ENCODE measurements at places on chromosomes 5 and 9.

- no peak for DNase-seq
Observed at GRCh38 chr5:136166909-136167308, 26.1 kb downstream of the SMIM32 start.

DNA sequence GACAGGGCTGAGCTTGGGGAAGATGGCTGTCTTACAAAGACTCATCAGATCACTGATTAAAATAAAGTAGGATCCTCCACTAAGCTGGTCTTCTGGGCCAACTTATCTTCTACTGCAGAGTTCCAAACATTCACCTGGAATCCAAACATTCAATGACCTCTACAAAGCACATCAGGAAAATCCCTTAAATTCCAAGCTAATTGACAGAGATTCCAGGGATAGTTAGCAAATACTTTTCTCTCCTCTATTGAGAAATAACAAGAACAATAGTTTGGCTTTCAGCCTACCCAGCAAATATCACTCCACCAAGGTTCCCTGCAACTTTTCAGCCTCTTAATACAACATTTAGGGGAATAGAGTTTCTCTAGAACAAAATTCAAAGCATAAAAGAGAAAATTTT, 140.6 kb upstream of the LIFR start:
- peak; percentile 24 for DNase-seq

DNA sequence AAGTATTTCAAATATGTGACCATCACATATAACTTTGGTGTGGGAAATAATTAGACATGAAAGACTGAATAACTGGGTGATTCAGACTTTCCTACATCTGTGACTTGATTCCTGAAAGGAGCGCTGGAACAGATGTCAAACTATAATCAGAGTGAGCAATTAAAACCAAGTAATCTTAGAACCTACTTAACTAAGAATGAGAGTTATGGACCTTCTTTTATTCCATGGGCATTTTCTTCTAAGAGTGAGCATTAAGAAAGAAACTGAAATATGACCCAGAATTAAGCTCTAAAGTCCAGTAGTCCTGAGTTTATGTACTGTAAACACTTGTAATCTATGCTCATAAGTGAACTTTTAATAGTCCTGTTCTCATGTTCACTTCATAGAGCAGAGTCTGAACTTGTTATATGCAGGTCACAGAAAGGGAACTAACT, 68.4 kb downstream of the PAM start:
- peak; percentile 50 for DNase-seq

DNA sequence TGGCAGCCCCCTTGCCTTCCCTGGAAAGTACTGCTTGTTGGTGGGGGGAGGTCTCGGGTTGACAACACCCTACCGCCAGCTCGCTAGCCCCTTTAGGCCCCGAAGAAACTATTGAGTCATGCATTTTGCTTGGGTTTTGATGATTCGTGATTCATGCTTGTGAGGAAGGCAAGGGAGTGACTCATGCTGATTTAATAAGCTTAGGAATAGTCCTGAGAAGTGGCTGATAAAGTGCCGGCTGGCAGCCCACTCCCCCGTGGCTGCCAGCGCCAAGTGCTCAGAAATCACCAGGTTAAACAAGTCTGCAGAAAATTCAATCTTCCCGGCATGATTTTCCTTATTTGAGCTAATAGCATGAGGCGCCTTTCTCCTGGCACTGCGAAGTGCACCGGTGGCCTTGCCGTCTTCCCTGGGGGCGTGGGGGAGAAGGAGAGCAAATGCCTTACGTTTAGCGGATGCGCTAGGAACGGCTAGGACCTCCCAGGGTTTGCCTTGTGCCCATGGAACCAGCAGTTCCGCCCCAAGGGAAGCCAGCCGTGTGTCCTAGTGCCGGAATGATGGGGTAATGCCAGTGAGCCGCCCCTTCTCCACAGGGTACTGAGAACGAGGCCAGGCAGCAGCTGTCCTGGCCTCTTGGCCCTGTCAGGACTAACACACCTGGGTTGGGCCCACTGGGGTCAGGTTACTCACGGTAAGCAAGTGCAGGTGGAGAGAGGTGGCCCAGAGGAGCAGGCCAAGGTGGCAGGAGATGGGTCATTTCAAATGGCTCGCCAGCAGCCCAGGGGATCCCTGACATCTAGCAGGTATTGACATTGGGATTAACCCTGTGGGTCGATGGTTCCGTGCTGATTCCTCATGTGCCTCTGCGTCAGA, 151.9 kb downstream of the MACROH2A1 start:
- peak; percentile 86 for DNase-seq

DNA sequence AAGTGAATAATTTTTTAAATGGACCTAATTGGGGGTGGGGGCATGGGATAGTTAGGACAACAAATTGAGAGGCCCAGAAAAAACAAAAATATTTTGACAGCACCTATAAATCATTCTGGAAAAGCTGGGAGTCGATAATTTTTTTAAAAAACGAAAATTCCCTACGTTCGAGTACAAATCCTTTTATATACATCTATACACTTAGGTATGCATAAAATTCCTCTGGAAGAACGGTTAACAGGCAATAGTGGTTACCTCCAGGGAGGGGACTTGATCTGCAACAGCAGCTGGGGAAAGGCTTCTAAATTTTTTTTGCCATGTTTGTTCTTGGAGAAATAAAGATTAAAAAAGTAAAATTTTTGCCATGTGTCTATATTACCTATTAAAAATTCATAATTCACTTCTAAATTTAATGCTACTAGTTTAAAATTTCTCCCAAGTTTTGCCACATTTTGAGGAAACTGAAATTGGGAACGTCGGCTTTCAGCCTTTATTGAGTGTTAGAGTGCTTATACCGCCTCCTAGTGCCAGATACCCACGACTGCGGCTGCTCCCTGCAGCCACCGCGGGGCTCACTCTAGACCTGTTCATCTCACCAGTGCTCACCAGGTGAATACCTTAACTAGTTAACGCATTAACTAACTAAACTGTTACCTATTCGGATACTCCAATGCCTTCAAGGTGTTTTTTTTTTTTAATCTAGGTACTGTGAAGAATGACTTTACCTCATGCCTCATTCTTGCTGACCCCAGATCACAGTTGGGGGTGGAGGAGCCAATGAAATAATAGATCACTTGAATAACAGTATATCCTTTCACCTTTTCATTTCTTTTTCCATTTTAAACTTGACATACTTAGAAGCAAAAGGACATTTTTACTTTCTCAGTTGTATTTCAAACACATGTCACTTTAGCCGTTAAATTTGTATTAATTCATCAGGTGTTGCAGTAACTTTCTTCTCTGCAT, 1.8 kb upstream of the BHMT start:
- no peak for DNase-seq

DNA sequence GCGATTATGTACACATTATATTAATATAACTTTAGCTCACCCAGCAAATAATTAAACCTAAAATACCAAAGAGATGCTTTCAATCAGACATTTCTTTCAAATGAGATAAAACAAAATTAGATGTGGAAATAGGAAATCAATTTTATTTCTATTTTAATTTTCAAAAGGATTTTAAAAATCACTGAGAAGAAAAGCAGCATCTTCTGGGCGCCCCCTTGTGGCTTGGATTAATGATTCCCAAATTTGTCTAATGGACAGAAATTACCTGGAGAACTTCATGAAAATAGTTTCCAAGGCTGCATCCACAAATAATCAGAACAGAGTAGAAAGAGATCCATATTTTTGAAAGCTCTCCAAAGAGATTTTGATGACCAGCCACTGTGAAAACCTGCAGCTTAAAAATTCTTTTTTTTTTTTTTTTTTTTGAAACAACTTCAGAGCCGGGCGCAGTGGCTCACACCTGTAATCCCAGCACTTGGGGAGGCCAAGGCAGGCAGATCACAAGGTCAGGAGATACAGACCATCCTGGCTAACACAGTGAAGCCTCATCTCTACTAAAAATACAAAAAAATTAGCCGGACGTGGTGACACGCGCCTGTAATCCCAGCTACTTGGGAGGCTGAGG, 50.9 kb upstream of the CEMIP2 start:
- peak; percentile 43 for DNase-seq

GRCh38 chr5:133113331-133114061, 61.7 kb downstream of the HSPA4 start:
- no peak for DNase-seq

DNA sequence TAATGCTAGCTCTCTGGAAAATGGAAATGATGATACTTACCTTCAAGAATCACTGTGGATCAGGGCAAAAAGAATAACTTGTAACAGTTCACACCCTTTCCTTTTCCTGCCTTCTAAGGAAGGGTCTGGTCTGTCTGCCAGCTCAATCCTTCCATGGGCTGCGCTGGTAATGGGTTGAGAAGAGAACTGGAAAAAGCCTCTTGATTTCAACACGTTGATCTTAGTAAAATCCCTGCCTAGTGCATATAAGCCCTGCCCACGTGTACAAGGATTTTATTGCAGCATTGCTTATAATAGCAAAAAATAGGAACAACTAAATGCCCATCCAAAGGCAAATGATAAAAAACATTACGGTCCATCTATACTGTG, 20.5 kb downstream of the C1QTNF2 start:
- no peak for DNase-seq

GRCh38 chr9:93061791-93062763, 3.6 kb downstream of the SUSD3 start:
- DNase-seq: no peak

GRCh38 chr9:116604251-116604650, 82.9 kb upstream of the TRIM32 start:
- no peak for DNase-seq

DNA sequence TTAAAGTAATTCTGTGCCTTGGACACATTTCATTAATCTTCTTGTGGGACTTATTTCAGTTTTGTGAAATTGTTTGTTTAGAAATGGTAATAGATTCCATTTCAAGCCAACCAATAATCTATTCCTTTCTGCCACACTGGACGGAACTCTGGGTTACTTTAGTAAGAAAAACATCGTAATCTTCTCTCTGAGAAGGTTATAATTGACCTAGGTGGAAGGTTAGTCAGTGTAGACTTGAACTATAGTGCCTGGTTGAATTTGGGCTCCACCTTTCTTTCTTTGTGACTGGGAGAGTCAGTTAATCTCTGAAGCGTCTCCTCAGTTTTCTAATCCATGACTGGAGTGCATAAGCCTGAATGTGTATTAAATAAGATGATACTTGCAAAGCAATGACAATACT, 89.7 kb upstream of the PRLR start:
- DNase-seq: no peak

- no peak for DNase-seq
Observed at GRCh38 chr9:108668938-108669335, 186.8 kb downstream of the ACTL7B start.

- DNase-seq: peak; percentile 40
Observed at GRCh38 chr5:98770209-98770910, 3.1 kb upstream of the RGMB start.

DNA sequence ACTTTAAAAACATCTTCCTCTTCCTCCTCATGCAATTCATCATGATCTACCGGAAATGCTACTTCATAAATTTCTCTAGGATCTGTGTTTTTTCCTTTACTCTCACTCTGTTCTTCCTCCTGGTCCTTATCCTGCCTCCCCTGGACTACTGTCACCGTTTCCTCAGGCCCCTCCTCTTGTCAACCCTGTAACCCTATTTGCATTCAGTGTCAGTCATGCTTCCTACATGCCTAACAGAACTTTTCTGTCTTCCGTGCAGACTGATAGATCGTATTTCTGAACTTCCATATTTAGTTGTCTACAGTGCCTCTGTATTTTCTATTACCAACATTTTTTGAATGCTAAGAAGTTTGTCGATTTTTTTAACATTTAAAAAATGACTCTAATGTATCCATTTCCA, 27.3 kb downstream of the HTR4 start:
- no peak for DNase-seq

DNA sequence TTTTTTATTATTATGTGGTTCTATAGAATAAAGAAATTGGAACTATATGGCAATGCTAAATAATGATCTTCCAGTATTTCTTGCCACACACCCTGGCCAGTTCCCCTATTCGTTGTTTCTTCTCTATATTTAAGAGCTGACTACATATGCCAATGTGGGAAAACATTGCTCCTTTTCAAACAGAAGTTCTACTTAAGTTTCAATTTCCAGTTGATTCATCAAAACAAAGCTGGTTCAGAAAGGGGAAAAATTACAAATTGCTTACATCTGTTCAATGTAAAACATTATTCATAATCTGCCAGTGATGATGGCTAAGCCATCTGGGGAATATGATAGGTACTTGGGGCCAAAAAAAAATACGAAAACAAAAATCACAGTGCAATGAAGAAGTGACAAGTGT, 76.9 kb downstream of the ST8SIA4 start:
- DNase-seq: no peak

- peak; percentile 45 for DNase-seq
Observed at GRCh38 chr9:1222511-1222910, 172.4 kb downstream of the DMRT2 start.

GRCh38 chr9:95494022-95494415, 22.8 kb downstream of the PTCH1 start:
- no peak for DNase-seq

DNA sequence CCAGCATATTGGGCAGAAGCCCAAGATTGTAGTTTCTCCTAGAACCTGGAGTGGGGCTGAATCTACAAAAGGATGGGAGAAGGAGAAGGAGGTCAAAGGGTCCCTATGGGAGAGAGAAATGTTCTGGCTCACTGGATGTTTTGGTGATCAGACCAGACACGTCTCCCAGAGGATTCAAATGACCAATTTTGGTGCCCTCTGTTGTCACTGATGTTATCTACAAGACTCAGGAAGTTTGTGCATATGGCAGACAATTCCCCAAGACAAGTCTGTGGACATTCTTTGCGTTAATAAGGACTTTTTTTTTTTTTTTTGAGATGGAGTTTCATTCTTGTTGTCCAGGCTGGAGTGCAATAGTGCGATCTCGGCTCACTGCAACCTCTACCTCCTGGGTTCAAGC, 137.2 kb upstream of the SMARCA2 start:
- DNase-seq: no peak

- no peak for DNase-seq
Observed at GRCh38 chr5:95043648-95044047, 241.2 kb downstream of the MCTP1 start.

GRCh38 chr5:152400846-152401245, 4.2 kb downstream of the NMUR2 start:
- no peak for DNase-seq

DNA sequence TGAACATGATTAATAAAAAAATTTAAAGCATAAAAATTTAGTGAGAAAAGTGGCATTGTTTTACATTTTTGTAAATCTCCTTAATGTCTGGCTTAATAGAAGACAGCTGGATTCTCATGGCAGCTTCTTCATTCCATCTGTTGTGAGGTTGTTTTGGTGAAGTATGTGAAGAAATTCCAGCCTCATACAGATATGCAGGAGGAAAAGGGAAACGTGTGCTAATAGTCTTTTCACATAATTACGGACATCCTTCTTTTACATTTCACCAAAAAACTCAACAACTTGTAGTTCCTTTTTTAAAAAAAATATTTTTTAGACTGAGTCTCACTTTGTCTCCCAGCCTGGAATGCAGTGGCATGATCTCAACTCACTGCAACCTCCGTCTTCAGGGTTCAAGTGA, 46.9 kb downstream of the HACD4 start:
- DNase-seq: peak; percentile 55

DNA sequence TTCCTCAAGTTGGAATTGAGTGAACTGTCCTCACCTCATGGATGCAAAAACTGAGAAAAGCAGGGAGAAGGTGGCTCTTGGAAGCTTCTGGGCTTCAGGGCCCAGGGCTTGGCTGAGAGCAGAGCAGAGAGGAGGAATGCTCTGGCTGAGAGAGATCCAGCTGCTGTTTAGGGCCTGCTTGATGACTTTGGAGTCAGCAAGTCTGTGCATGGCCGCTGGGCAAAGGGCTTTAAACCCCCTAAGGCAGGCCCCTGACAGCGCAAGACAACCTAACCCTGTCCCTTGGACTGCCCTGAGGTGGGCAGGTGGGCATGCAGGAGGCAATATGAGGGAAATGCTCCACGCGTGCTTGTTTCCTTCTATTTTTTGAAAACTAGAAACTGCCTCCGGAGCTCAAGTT, 8.6 kb downstream of the STC2 start:
- no peak for DNase-seq

GRCh38 chr5:435156-435790, 7.7 kb upstream of the EXOC3 start:
- DNase-seq: no peak
